Esophagus muscularis mucosa (tissue), 4 donors: ENCODE measurements at places on chromosomes 12 and 14. TPM values are rescaled to one million over a fixed set of nuclear protein-coding genes. Genes with fewer than 3 reads are reported as not detected.

Gene C12orf56
- total RNA-seq = 0.11 TPM

Gene SLC25A3
- 532 TPM for total RNA-seq

DNA sequence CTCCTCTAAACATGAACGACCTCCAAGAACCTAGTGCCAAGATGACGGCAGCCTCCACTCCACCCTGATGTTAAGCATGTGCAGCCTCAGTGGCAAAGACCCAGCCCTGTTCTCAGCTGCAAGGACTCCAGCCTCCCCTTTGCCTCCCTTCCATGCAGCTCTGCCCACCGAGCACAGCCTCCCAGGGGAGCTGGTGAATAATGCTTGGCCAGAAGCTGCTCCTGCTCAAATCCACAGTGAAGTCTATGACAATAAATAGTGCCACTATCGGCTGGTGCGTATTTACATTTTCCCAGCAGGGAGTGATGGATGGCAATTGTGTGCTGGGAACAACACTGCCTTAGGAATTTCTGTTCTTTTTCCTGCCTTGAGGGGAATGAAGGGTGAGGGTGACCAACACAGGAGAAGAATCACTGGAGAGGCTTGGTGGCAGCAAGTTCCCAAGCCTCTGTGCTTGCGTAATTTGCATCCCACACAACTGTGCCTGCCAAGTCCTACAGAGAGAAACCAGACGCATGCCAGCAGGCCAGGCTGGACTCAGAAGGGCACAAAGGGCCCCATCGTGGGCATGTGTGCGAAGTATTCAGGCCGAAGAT is 29.9 kb upstream of the TC2N start:
- DNase-seq = no peak

- DNase-seq = no peak
Observed at GRCh38 chr12:45336331-45336730, 120.4 kb downstream of the ANO6 start.

Gene CREBL2
- 33.0 TPM for total RNA-seq

DNA sequence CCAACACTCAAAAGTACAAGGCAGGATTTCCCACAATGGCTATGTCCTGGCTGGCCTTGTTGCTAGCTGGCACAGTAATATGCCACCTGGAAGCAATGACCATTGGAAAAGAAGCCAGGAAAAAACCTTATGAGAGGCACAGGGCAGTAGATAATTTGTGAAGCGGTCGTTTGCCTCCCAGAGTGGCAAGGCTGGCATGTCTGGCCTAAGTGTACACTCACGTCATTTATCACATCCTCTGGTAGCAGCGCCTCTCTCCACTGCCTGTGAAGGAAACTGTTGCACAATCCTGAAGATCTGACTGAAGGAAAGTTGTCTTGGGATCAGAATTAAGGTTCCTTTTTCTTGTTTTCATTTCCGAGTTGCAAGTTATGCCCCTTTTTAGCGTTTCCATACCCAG is 408.5 kb downstream of the ZFP36L1 start:
- DNase-seq = no peak

GRCh38 chr12:10220398-10221077 is 7.9 kb downstream of the GABARAPL1 start:
- DNase-seq = no peak

Gene BMP4
- 29.9 TPM for total RNA-seq

DNA sequence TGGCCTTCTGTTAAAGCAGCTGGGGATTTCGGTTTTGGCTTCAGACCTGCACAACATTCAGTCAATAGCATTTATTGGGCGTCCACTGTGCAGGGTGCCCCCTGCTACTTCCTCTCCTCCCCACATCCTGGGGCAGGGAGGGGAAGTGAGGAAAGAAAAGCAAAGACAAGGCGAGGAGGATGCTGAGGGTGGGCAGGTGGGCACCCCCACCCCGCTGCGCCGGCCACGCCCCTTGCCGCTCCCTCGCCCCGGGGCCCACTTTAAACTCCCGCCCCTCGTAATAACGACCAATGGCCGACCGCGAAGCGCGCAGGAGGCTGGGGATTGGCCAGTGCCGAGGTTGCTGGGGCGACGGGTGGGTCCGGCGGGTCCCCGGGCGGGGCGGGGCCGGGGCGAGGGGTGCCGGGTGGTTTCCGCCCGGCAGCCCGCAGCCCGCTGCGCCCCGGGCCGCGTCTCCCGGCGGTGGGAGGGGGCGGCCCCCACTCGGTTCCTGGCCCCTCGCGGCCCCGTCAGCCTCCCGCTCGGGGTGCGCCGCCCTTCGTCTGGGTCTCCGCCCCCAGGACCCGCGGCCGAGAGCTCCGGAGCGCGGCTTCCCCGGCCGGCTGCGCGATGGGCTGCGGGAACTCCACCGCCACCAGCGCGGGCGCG is at the start of gene C12orf75:
TSS of gene C12orf75 (plus strand) at position 409 of the 648 bp plus-strand sequence. CDS start at position 610, 201 bp downstream.
- DNase-seq = no peak

Gene SPX
- total RNA-seq = 0.66 TPM
